ENCODE measurements at places on chromosomes 12 and 14. TPM values are rescaled to one million over a fixed set of nuclear protein-coding genes. Genes with fewer than 3 reads are reported as not detected.

Gene PCNX1
- 25.8 TPM for total RNA-seq

DNA sequence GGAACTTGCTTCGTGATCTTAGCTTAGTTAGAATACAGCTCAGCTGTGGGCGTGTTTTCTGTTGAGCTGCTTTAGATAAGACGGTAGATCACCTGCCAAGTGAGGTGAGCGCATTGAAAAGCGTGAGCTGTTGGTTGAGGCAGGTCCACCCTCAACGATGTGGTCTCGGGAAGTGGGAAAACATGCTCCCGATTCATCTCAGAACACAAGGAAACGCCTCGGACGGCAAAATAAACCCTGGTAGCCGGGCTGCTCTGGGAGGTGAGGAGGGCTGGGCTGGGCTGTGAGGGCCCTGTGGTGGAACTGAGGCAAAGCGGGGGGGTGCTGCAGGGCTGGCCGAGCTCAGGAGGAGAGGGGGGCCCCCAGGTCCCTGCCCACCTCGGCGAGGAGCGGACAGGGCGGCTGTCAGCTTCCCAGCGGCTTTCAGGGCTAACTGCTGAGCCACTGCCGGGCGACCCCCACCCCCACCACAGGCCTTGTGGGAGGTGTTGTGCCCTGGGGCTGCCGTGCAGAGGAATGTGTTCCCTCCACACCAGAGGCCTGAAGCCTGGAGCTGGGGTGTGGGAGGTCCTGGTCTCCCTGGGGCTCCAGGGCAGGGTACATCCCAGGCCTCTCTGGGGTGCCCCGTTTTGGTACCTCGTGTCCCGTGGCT lies 30.7 kb downstream of the NOC4L start:
- no peak overlapping the region for H3K27ac ChIP-seq
- no peaks in the 10 kb centered on the region for H3K36me3 ChIP-seq
- H3K4me3 ChIP-seq: no peak overlapping the region
- H3K27me3 ChIP-seq: peaks cover 31% of the 10 kb centered on the region
- DNase-seq: no peak
- H3K4me1 ChIP-seq: no peaks in the 10 kb centered on the region

DNA sequence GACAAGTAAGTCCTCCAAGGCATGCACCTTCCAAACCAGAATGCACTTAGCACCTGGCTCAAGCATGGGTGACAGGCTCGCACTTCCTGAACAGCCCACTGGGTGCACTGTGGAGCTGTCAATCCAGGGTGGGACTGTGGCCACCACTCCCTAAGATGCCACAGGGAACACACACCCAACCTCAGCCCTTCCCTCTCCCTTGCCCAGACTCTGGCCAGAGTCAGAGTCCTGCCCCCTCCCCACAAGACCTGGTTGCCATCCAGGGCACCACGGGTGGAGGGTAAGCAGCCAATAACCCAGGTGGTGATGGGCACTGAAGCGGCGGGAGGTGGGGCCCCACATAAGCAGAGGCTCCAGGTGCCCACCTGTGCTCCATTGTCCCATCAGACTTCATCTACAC lies 160.6 kb downstream of the MYRFL start:
- no peaks in the 10 kb centered on the region for H3K4me1 ChIP-seq
- H3K36me3 ChIP-seq: no peaks in the 10 kb centered on the region
- no peak overlapping the region for H3K27ac ChIP-seq
- no peak overlapping the region for H3K4me3 ChIP-seq
- H3K27me3 ChIP-seq: no peaks in the 10 kb centered on the region
- peak; percentile 24 for DNase-seq

- no peaks in the 10 kb centered on the region for H3K36me3 ChIP-seq
- H3K4me3 ChIP-seq: no peak overlapping the region
- H3K27ac ChIP-seq: no peak overlapping the region
- no peaks in the 10 kb centered on the region for H3K27me3 ChIP-seq
- no peaks in the 10 kb centered on the region for H3K4me1 ChIP-seq
Measured at GRCh38 chr12:51421266-51421884, 3.3 kb upstream of the SLC4A8 start.

- peaks cover 21% of the 10 kb centered on the region for H3K4me1 ChIP-seq
- no peak overlapping the region for H3K4me3 ChIP-seq
- no peaks in the 10 kb centered on the region for H3K27me3 ChIP-seq
- H3K36me3 ChIP-seq: no peaks in the 10 kb centered on the region
- no peak for DNase-seq
- no peak overlapping the region for H3K27ac ChIP-seq
Measured at GRCh38 chr14:89674936-89675335, 257.9 kb upstream of the FOXN3 start.

GRCh38 chr12:111585690-111586089 lies 13.4 kb downstream of the ATXN2 start:
- H3K4me3 ChIP-seq: no peak overlapping the region
- no peaks in the 10 kb centered on the region for H3K27me3 ChIP-seq
- H3K27ac ChIP-seq: peak overlapping the region; percentile 33

- no peak overlapping the region for H3K4me3 ChIP-seq
- peaks cover 14% of the 10 kb centered on the region for H3K4me1 ChIP-seq
- DNase-seq: peak; percentile 33
Measured at GRCh38 chr12:132946246-132946820, 9.8 kb downstream of the ZNF605 start.

- no peak overlapping the region for H3K4me3 ChIP-seq
- H3K4me1 ChIP-seq: no peaks in the 10 kb centered on the region
- peaks cover 1% of the 10 kb centered on the region for H3K27me3 ChIP-seq
- no peak overlapping the region for H3K27ac ChIP-seq
- H3K36me3 ChIP-seq: no peaks in the 10 kb centered on the region
Measured at GRCh38 chr14:99286761-99287160, 14.8 kb upstream of the BCL11B start.
